ENCODE measurements at places on chromosomes 16 and 17.

DNA sequence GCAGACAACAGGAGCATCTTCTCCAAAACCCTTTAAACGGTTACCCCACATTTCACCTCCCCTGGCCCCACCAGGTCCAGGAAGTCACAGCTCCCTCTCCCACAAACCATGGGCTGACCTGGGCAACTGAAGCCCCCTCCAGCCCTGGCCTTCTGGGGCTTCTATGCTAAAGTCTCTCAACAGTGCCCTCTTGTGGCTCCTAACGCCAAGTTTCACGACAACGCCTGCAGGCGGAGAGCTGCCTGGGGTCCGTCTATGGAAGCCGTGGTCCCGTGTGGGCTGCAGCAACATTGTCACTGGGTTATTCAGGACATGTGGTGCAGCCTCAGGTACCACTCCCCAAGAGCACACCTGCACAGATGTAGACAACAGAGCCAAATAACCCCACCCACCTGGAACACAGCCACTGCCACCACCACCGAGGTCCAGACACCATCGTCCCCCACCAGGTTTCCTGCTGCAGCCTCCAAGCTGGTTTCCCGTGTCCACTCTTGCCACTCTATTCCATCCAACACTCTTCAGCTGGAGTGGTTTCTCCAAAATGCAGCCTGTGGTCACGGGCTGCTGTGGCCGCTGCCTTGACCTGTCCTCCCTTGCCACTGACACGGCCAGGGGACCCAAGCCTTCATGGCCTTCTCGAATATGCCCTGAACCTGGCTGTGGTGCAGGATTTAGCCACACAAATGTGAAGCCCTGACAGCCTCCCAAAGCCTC, 19.1 kb downstream of the C16orf95 start:
- DNase-seq: peak; percentile 93

DNA sequence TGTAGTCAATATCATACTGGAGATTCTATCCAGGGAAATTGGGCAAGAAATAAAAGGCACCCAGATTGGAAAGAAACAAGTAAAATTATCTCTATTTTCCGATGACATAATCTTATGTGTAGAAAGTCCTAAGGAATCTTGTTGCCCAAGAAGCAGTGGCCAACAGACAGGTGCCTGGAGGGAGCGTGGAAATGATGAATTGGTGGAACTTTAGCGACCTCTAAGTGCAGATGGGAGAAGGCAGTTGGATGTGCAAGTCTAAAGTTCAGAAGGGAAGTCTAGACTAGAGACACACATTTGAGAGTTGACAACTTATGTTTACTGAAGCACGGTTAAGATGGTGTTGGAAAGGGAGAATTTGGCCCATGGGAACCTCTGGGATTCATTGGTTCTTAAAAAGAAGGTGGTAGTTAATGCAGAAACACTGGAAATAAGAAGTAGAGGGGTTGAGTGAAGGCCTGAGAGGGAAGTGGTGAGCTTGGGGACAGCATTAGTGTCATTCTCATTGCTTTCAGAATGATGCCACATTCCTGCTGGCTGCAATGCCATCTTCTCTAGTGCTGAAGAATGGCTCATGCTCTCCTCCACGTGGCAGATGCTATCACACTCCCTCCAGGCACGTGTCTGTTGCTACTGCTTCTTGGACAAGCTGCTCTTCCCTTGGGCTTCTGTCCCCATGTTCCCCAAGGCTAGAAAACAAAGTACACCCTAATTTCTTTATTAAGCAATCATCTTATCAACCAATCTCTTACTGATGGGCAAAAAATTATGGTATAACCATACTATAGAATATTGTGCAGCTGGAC, 24.0 kb downstream of the TAT start:
- no peak for DNase-seq

GRCh38 chr16:30069611-30070462, 4.3 kb downstream of the ALDOA start:
- DNase-seq: no peak

DNA sequence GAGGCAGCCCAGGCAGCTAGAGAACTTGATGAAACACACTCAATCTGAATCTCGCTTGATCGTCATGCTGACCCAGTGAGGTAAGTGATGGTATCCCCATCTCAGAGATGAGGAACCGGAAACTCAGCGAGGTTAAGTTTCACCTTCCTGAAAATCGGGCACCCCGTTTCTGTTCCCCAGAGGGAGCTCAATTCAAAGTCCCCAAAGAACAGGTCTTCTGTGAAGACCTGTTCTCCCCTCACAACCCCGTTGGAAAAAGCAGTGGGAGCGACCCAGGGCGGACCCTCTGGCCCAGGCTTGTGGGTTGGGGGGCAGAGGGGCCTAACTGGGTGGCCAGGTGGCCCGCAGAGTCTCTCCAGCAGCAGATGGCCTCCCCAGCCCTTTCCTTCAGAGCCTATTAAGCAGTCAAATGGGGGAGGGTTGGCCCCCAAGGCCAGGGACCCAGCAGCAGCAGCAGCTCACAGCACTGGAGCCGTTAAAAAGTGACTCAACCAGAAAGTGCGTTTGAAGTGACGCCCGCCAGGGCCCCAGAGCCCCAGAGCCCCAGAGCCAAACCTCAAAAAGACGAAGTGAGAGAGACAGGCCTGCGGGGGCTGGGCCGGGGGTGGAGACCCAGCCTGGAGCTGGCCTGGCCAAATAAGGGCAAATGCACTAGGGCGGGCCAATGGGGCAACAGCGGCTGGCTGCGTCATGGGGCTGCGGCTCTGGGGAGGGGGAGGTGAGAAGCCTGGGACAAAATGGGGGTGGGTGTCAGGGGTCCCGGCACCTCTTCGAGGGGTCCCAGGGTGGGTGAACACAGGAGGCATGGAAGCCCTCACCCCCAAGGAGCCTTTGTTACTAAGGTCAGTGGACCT, 9.2 kb upstream of the TSPOAP1 start:
- DNase-seq: peak; percentile 96

DNA sequence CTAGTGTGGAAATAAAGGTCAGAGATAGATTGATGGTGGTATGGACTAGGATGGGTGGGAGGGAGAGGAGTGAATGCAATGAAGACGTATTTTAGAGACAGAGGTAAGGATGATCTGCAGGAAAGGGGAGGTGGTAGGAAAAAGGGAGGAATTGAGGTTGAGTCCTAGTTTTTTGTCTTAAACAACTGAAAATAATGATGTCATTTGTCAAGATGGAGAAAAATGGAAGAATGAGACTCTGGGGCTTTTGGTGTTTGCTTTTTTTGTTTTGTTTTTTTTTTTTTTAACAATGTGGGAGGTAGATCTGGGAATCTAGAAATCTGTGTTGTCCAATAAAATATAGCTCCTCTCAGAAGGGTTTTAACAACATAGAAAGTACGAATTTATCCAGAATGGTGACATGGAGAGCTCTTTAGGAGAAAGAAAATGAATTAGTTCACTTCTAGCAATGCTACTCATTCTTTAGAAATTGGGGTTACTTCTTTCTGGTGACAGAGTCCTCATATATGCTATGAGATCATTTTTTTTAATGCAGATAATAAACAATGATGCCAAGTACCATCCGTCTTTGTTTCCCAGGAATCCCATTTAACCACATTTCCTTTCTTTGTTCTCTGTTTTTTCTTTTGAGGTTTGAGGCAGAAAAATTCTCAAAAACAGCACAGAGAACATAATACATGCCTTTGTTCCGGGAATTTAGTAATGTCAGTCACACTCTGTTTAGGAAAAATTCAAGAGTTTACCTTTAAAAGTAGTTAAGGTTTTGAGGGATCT, 225.3 kb upstream of the COX10 start:
- DNase-seq: no peak

GRCh38 chr16:85928401-85928820, 29.4 kb downstream of the IRF8 start:
- no peak for DNase-seq

- no peak for DNase-seq
These were observed 335.1 kb downstream of the GRIN2A start for GRCh38 chr16:9847146-9847545.

DNA sequence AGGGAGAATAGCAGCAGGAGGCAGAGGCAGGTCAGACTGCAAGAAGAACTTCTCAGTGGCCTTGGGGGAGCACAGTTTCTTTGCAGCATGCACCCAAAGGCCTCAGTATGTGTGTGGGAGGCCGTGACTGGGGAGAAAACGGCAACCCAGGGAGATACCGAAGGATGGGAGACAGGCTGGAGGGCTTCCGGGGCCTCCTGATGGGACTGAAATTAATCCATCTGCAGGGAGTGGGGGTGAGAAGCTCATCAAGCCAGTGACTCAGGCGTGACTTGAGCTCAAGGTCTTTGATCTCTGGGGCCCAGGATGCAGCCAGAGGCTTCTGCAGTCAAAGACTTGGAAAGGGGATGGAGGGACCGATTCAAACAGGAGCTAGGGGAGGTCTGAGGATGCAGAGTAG, 5.1 kb upstream of the C17orf113 start:
- no peak for DNase-seq

GRCh38 chr17:2053380-2054261, 1.3 kb upstream of the HIC1 start:
- DNase-seq: peak; percentile 91

DNA sequence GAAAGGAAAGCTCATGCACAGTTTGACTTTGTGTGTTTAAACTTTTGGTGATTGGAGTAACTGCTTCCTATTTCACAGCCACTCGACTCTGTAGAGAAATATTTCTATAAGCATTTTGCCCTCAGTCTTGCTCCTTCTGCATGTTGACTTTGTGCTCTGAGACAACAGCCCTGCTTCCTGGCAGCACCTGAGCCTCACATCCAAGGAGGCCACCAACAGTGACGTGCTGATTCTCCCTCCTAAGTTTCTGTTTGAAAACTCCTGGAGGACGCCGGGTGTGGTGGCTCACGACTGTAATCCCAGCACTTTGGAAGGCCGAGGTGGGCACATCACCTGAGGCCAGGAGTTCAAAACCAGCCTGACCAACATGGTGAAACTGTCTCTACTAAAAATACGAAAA, 23.9 kb upstream of the WSB1 start:
- no peak for DNase-seq

GRCh38 chr17:4247971-4248388, 15.8 kb downstream of the ANKFY1 start:
- no peak for DNase-seq

DNA sequence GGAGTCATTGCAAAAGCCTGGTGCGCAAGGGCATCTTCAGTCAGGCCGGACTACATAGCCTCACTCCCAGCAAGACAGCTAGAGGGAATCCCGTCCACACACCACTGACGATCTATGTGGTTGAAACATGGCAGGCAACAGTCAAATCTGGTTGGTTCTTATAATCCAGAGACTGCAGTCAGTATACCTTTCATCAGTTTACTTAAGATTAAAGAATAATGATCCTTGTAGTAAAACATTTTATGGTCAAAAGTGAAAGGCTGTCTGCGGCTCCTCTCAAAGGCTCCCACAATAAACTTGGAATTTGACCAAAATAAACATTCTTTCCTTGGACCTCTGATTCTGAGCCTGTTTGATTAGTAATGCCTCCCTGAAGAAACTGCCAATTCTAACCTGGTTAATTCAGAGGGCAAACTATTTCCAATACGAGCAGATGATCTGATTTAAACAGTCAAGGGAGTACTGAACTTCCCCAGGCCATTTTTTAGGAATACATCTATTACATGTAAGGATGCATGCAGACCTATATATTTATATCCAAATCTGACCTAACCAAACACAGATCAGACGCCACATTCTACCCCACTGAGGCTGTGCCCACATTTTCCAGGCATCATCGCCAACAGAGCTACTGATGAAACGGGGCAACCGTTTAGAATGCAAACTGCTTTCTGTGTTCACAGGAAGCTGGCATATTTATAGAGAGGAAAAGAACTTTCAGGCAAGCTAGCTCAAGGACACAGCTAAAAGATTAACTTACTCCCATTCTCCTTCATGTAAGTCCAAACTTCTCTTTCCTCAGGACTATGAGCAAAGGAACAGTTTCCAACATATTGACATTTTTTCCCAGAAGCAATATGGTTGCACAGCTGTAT, 15.3 kb upstream of the TXNDC11 start:
- no peak for DNase-seq

DNA sequence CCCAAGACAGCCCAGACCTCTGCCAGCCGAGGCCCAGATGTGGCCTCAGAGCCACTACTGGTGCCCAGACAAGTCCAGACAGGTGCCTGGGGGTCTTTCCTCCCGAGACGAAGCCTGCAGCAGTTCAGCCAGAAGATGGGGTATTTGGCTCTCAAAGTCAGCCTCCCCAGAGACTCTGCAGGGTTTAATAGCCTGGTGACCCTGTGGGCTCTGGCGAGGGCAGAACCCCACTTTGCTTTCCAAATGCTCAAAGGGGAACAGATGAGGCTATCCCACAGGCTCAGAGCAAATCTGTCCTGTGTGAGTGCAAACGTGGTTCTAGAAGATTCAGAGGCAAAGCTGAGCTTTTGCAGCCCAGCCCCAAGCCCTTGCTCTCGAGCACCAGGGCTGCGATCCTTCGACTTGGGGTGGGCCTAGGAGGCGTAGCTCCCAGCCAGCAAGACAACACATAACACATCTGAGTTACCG, 236.0 kb downstream of the MRTFB start:
- peak; percentile 52 for DNase-seq

- DNase-seq: no peak
These were observed 26.9 kb downstream of the ELAC2 start for GRCh38 chr17:12990926-12991325.

GRCh38 chr17:8420041-8420934, 15.4 kb upstream of the NDEL1 start:
- no peak for DNase-seq

DNA sequence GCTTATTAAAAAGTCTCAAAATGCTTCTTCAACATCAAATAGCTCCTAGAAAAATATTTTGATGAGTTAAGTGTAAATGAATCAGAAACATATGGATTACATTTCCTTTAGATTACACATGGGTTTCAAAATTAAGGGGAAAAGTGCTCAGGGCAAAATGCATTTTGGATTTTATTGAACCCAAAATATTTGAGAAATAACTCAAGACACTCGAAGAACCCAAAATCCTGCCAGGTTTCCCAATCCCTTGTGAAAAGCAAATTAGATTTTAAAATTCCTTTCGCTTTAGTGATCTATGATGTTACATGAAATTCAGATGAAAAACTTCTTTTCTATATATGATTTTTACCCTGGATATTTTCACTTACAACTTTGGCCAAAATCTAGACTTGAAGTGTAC, 847.4 kb upstream of the SOX9 start:
- DNase-seq: no peak
